NCI-H2171 (cell line): ENCODE measurements at places on chromosomes 11 and 22.
A peak's percentile ranks its signal among the peaks of the same experiment; 100 is the strongest.

DNA sequence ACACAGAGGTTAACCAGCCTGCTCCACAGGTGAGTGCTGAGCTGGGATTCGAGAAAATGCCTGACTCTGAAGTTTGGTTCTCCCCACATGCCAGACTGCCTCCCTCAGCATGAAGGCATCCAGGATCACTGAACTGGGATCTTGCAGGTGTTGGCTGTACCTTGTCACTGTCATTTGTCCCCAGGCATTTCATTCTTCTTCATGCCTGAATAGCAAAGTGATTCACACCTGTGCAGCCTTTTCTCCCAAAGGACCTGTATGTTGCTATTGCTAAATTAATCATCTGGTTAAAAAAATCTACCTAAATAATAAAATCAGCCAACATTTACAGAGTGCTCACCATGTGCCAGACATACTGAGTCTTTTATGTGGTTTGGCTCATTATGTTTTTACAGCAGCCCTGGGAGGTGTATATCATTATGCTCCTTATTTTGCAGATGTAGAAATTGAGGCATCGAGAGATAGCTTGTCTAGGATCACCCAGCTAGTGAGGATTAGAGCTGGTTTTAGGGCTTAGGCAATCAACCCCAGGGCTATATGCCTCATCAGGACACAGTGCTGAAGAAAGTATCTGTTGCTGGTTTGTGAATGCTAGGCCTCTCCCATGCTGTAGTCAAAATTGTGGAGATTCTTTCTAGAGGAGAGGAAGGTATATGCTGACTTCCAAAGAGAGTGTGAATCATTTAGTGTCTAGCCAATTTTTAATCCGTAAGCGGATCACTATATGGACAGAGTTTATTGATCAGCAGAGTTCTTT, 204.4 kb downstream of the HIPK3 start:
- no peak for DNase-seq

GRCh38 chr11:13047884-13048283, 38.8 kb downstream of the RASSF10 start:
- no peak for DNase-seq

- DNase-seq, result no peak
Observed at GRCh38 chr22:39325392-39325932, 6.0 kb upstream of the RPL3 start.

DNA sequence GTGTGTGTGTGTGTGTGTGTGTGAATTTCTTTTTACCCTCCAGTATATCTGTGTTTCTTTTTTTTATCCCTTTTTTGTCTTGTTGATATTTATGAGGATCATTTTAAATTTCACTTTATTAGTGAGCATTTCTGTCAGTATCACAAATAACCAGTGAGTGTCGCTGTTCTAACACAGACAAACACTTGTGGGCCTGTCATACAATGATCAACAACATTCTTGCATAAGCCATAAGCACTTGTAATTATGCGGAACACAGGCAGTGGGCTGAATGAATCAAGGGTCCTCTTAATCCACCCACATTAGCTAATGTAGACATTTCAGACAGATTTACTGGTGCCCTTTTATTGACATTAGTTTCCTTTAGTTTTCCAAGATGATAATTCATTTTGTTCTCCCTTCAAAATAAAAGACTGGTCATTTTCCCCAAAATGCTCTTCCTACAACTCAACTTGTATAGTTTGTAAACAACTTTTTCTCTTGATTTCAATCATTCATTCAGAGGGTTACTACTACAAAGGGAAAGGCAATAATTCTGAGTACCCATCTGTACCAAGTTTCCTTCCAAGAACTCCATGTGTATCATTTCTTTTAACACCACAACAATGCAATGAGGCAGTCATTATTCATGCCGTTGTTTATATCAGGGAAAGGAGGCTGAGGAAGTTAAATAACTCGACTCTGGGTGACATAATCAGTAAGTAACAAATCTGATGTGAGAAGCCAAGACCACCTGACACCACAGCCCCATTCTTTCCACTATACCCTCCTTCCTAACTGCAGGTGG, 34.5 kb upstream of the ANO3 start:
- peak; percentile 63 for DNase-seq

GRCh38 chr11:47854667-47855066, 6.5 kb upstream of the NUP160 start:
- DNase-seq, result no peak

DNA sequence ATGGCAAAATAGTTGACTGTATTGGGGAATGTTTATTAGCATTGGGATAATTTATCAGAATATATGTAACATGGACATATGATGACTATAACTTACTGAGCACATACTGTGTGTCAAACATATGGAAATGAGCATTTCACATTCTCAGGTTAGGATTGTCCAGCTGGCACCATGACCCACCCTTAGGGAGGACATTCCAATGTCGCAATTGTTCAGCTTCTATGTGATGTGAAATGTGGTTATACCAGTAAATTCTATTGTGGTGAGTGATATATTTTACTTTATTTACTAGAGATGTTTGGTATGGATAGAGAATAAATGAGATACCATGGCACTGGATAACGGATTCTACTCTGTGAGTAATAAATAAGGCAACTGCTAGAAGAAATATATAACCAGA, 50.4 kb downstream of the OR4A47 start:
- no peak for DNase-seq

- no peak for DNase-seq
Observed at GRCh38 chr11:76612226-76612625, 58.3 kb downstream of the LRRC32 start.

DNA sequence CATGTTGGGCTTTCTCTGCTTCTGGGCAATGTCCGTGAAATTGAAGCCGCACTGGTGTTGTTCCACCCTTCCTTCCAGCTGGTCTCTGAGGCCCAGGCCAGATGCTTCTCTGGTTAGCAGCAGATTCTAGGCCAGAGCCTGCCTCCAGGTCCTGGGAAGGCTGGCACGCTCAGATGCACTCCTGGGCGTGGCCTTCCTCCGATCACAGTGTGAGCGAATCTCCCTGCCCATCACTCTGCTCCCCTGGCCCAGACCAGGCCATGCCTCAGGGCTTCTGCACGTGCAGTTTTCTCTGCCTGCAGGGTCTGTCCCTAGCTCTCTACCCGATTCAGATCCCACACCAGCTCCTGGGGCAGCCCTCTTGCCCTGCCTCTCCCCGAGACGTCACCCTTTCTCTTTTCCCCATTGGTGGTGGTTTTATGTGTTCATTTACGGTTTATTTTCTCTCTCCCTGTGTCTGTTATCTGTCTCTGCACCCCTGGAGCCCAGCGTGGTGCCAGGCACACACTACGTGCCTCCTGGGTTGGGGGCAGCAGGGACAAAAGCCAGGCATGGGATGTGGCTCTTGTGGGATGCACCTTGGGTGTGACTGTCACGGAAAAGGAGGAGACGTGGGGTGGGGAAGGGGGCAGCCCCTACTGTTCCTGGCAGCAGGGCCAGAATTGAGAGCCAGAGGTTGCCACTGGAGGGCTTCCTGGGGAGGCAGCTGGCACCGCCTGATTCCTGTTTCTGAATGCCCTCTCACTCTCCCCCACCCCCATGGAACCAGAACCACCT, 66.0 kb downstream of the KCNQ1 start:
- DNase-seq, result no peak

- DNase-seq, result no peak
Observed at GRCh38 chr11:75182664-75183063, 31.8 kb downstream of the SLCO2B1 start.

DNA sequence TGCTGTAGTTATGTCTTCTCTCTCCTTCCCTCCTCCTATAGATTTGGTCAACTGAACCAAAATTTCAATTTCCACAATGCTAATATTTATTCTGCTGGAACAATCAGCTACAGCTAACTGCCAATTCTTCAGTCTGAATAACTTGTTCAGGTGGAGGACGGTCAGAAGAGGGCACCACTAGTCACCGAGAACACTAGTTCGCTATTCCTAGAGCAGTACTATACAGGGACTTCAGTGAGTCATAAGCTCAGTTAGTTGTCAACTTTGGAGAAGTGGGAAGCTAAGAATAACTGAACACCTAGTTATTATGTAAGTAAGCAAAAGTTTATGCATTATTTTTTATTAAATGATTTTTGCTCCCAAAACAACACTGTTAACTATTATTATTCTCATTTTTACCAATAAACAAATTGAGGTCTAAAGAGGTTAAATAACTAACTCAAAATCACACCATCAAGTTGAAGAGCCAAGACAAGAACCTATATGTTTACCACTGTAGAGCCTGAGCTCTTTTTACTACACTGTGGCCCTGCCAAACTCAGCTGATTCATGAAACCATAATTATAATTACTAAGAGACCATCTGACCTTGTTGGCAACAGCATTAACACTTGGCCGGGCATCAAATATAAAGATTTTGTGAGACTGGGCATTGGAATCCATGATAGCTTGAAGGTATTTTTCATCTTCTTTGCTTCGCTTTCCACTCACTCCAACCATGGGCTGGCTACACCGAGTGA, 59.0 kb downstream of the CEP57 start:
- no peak for DNase-seq

- DNase-seq, result no peak
Observed at GRCh38 chr11:94602430-94603372, 35.5 kb downstream of the PIWIL4 start.

DNA sequence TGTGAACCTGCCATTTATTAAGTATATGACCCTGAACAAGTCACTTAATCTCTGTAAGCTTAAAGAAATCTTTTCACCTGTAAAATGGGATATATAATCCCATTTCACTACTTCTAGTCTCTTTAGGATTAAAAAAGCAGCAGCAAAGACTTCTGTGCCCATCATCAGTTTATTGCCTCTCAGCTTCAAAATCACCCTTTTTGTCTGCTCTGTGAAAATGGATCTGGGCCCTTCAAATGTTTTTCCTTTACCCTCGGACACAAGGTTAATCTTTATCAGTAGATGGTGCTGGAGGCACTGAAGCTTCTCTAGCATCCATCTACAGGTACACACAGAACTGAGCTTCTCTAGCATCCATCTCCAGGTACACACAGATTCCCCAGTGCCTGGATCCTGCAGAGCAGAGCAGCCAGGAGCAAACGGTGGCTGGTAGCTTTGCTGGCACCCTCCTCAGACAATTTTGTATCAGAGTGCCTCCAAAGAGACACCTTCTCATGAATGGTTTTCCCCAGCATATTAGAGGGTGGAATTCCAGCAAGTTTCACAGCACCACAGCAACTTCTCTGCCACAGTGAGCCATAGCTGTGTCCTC, 56.8 kb downstream of the CADM1 start:
- DNase-seq, result no peak

DNA sequence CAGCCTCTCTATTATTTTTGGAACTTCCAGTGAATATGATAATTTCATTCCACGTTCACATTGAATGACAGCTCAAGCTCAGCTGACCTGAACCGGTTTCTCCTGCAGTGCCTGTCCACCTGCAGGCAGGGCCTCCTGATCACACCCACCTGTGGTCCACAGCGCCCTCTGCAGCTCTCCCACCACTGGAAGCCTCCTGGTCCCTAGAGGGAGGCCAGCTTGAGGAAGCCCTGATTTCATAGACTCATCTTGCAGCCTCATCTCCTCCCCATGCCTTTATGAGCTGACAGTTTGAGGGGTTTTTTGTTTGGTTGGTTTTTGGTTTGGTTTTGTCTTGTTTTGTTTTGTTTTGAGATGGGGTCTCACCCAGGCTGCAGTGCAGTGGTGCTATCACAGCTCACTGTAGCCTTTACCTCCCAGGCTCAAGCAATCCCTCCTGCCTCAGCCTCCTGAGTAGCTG, 29.9 kb upstream of the MALAT1 start:
- no peak for DNase-seq

DNA sequence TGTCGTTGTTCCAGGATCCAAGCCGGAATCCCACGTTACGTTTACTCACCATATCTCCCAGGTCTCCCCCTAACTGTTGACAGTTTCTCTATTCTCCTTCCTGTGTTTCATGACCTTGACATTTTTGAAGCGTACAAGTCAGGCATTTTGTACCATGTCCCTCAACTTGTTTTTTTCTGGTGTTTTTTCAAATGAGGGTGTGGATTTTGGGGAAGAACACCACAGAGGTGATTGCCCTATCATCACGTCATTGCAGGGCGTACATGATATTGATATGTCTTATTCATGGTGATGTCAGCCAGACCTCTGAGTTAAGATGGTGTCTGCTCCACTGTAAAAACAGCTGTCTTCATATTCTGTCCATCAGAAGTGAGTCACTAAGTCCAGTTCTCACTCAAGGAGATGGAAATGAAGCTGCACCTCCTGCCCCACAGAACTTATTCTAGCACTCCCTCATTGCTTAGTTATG, 28.3 kb upstream of the SOX10 start:
- DNase-seq, result no peak

- no peak for DNase-seq
Observed at GRCh38 chr11:117816846-117817367, 7.6 kb downstream of the FXYD2 start.
